ENCODE measurements at places on chromosomes 11 and 22. TPM values are rescaled to one million over a fixed set of nuclear protein-coding genes. Genes with fewer than 3 reads are reported as not detected.

TBC1D10A gene
- total RNA-seq, result 46.1 TPM

- no peak for DNase-seq
These were observed 165.0 kb downstream of the CHST1 start for GRCh38 chr11:45500451-45500850.

GRCh38 chr11:63768237-63769041 lies at the start of gene ZFTA:
Gene ZFTA (minus strand): TSS chr11:63768775. CDS start chr11:63768622, 153 bp downstream.
- DNase-seq, result peak; percentile 39

DNA sequence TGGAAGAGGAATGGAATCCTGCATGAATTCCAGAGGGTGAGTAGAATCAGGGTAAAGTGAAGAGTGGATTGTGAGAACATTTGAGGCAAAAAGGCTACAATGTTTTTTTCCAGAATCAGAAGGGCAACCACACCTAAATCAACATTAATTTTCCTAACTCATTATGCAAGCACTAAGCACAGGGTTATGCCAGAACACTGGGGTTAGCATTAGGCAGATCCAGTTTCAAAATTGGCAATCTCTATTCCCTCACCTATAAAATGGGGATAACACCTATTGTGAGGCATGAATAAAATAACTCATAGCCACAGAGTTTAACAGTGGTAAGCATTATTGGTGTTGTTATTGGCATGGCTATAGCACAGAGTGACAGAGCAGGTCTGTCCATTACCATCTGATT lies 378.6 kb upstream of the FAT3 start:
- no peak for DNase-seq

GRCh38 chr11:66363187-66363601 lies 8.4 kb downstream of the SLC29A2 start:
- DNase-seq, result no peak

GRCh38 chr22:27613099-27614005 lies 188.2 kb downstream of the MN1 start:
- DNase-seq, result no peak

- no peak for DNase-seq
These were observed 283.4 kb downstream of the TBC1D22A start for GRCh38 chr22:47045691-47046410.

FGF4 gene
- not detected for total RNA-seq

DNA sequence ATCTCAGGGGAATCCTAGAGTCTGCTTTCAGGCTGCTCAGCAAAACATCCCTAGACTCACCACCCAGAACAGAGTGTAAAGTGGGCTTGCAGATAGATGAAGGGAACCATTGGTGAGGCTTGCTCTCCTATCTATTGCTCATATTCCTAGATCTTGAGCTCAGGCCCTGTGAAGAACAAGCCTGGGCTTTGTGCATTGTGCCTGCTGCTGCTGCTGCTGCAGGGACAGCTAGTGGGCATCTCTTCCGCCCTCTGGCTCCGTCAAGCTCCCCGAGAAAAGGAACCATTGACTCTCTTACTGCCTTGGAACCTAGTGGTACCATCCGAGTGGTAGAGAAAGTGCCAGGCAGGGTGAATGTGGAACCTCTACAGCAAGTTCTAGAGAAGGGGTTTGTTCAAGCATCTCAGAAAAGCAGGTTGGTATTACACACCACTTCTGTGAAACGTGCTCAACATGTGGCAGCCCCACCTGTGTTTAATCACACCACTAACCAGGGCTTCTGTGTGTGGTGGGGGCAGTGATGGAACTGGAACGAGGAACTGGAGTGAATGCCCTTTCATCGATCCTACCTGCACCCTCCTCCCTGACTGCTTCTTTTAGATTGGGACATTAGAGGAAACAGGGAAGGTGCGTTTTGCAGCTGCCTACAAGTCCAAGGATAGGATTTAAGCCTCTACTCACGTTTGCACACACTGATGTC lies 4.4 kb downstream of the BACE1-AS start:
- DNase-seq, result no peak

DNA sequence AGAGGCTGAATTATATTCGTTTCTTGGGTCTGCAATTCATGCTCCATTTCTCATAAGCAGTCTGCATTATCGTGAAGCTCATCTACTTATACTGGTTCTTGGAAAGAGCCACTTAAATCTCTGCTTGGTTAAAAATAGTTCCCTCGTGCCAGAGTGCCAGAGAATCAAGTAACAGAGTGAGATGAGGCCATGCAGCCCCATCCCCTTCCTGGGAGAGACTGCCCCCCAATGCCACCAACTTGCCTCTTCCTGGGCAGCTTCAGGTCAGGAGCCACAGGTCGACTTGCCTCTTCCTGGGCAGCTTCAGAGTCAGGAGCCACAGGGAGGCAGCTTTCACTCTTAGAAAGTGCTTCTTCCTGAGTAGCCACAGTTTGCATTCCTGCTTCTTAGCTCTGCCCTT lies 223.9 kb upstream of the ZBED5 start:
- DNase-seq, result no peak

DNA sequence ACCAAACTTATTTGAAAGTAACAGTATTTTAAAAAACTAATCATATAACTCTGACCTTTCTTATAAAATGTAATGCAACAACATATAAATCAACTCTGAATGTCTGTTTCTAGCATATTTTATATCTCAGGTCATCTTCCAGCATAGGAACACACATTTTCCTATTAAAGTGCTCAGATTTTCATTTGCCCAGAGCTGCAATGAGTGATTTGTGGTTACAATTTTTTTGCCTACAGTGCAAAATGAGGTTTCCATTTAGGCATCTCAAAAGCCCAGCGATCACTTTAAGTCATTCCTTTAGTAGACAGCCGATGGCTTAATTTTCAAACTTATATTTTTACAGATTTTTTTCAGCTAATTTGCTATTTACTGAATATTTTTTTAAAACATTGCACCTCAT lies 1.0 kb downstream of the LYVE1 start:
- DNase-seq, result no peak

OR52B2 gene
- not detected for total RNA-seq

HOATZ gene
- not detected for total RNA-seq

DNA sequence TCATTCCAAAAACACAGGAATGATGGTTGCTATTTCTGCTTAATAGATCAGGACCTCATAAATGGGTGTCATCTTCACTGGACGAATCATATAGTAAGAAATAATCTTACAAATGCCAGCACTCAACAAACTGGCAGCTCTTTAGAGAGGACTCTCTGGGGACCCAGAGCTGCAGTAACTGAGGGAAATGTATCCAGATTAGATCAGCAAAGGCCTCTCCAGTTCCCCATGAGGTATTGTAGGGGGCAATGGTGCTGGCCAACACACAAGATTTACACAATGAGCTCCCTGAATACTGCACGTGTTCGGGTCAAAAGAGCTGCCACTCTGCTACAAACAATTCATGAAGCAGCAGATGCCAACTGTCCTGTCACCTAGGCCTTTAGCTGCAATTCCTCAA lies 110.2 kb downstream of the RBFOX2 start:
- DNase-seq, result no peak

DNA sequence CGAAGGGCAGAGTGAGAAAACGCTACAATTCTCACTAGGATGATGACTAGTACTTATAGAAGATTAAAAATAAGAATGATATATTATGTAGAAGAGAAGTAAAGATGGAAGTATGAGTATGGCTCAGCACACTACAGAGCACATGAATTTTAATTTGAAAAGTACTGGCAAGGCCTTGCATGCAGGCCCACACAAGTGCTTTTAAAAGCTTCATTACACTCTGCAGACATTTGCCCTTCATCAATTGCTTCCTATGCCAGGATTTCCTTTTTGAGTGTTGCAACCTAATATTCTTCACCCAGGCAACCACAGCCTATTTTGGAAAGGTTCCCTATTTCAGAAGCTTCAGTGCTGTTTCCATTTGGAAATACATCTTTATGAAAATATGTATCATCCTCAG lies 81.1 kb downstream of the LARGE2 start:
- no peak for DNase-seq

MMP8 gene
- not detected for total RNA-seq

GRCh38 chr11:10429526-10429925 lies 25.5 kb upstream of the AMPD3 start:
- DNase-seq, result no peak

DNA sequence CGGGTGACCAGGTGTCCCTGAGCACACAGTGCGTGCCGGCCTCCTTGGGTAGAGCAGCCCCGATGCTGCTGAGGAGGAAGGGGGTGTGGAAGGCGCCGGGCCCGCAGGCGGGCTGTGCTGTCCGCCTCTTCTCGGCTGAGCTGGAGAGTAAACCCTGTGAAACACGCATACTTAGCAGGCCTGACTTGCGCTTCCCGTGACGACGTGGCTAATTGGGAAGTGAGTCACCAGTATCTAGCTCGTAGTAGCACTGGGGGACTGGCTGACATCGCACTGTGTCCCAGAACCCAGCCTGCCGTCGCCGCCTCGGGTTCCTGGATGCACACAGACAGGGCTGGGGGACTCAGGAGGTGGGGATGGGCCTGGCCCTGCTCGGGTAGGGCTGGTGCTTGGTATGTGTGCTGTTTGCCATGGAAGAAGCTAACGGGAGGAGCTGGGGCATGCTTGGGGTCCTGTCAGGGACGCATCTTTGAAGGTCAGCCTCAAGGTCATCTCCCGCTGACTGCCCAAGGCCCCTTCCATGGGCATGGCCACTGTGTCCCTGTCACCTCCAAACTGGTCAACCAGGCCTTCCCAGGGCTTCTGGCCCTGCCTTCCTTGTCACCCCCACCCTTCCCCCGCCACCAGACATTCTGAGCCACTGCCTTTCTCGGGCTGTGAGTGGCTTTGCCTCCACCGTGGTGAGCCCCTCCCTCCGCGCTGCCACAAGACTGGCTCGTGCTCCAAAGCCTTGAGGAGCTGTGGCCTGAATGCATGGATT lies 1327.0 kb downstream of the BRD1 start:
- DNase-seq, result no peak

GRK3 gene
- 16.9 TPM for total RNA-seq

DNA sequence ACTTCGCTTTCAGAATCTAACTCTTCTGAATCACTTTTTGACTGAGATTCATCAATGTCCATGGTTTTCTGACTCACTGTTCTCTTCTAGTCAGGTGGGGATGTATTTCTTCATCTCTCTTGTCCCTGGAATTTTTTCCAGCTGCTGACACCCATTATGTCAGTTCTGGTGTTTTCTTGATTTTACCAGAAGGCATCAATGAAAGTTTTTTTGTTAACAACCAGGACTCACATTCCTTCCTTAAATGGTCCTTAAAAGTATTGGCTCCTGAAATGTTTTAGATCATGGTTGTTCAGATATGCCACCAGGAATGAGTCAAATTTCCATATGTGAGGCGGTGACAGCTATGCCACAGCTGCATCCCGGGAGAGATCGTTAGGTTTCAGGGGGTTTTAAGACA lies 12.9 kb downstream of the MICAL2 start:
- no peak for DNase-seq

ISX gene
- 0.14 TPM for total RNA-seq

All from prostate gland (tissue), 2 donors.